ENCODE measurements at places on chromosomes 4 and X.

DNA sequence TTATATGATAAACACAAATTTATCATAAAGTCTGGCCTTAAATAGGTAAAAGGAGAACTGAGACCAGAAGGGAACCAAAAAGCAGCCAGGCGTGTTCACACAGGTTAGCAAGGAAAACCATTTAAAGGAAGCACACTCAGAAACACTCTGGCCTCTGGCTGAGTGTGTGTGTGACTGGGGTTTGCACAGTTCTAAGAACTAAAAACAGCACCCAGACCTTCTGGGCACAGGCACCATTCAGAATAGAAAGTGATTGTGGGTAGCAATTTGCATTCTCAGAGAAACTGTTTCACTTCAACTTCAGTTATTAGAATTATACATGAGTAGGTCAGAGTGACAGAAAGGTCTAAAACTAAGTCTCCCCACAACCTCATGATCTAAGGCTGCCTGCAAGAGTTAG, 10.0 kb downstream of the GPR82 start:
- no peaks in the 10 kb centered on the region for H3K27me3 ChIP-seq
- H3K36me3 ChIP-seq, result no peaks in the 10 kb centered on the region
- peaks cover 5% of the 10 kb centered on the region for H3K4me1 ChIP-seq
- no peak overlapping the region for H3K4me3 ChIP-seq
- no peak for DNase-seq
- no peak overlapping the region for H3K27ac ChIP-seq

GRCh38 chrX:69073241-69073640, 92.0 kb downstream of the PJA1 start:
- DNase-seq, result no peak
- no peaks in the 10 kb centered on the region for H3K27me3 ChIP-seq
- H3K36me3 ChIP-seq, result no peaks in the 10 kb centered on the region
- H3K27ac ChIP-seq, result no peak overlapping the region

- DNase-seq, result no peak
- no peaks in the 10 kb centered on the region for H3K4me1 ChIP-seq
- H3K27me3 ChIP-seq, result no peaks in the 10 kb centered on the region
- no peaks in the 10 kb centered on the region for H3K36me3 ChIP-seq
These were observed 31.5 kb downstream of the QDPR start for GRCh38 chr4:17480210-17480927.

DNA sequence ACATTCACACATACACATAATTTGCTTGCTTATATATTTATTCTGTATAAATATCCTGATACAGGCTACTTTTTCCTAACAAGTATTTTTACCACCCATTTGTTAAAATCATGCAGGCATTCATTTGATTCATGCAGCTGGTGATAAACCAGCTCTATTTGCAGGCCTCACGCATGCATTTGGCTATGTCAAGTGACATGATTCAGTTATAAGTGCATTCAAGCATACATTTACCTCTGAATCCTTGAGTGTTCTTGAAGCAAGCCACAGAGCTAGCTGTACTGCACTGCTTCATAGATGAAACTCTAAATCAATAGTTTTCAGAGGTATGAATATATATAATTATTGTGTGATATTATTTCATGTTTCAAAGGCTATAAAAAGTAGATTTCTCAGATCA, 544.0 kb upstream of the AGA start:
- H3K27me3 ChIP-seq, result no peaks in the 10 kb centered on the region
- H3K4me1 ChIP-seq, result no peaks in the 10 kb centered on the region
- H3K27ac ChIP-seq, result no peak overlapping the region

DNA sequence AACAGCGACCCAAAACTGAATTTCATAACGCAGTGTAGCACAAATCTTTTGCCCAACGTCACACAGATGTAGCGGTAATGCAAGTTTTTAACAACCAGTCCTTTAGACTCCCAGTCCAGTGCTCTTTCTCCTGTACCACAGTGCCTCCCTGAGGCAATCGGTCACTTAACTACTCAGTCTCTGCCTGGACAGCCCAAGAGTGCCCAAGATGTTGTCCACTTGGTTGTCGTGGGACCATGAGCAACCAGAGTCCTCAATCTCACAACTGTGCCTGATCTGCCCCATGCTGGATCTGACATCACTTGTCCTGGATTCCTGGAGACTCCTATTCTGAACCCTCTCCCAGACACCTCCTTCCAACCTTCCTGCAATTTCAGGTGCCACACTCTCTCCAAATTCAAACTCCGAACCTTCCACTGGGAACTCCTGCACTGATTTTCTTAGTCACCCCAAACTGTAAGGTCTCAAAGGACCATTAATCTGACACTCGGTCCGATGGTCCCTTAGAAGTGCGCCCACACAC, 702 bp downstream of the MMGT1 start:
- DNase-seq, result no peak
- H3K27ac ChIP-seq, result peak overlapping the region; percentile 79
- peaks cover 17% of the 10 kb centered on the region for H3K4me1 ChIP-seq

- no peak overlapping the region for H3K27ac ChIP-seq
- DNase-seq, result no peak
- H3K27me3 ChIP-seq, result no peaks in the 10 kb centered on the region
- no peaks in the 10 kb centered on the region for H3K4me1 ChIP-seq
- H3K4me3 ChIP-seq, result no peak overlapping the region
These were observed 163.6 kb upstream of the HS3ST1 start for GRCh38 chr4:11592276-11592675.

GRCh38 chrX:1455948-1456280, 3.2 kb upstream of the ASMTL start:
- DNase-seq, result no peak
- no peaks in the 10 kb centered on the region for H3K36me3 ChIP-seq
- no peak overlapping the region for H3K4me3 ChIP-seq

- no peaks in the 10 kb centered on the region for H3K4me1 ChIP-seq
- H3K27ac ChIP-seq, result no peak overlapping the region
- H3K27me3 ChIP-seq, result no peaks in the 10 kb centered on the region
- no peak overlapping the region for H3K4me3 ChIP-seq
- no peak for DNase-seq
These were observed 49.5 kb upstream of the CBR4 start for GRCh38 chr4:169059306-169060211.

- no peaks in the 10 kb centered on the region for H3K36me3 ChIP-seq
- DNase-seq, result no peak
- H3K4me1 ChIP-seq, result no peaks in the 10 kb centered on the region
These were observed 80.3 kb downstream of the PPEF2 start for GRCh38 chr4:75821966-75822365.

GRCh38 chr4:10535912-10536311, 78.7 kb upstream of the ZNF518B start:
- H3K27me3 ChIP-seq, result no peaks in the 10 kb centered on the region
- H3K4me1 ChIP-seq, result no peaks in the 10 kb centered on the region
- H3K27ac ChIP-seq, result no peak overlapping the region
- DNase-seq, result no peak
- H3K36me3 ChIP-seq, result no peaks in the 10 kb centered on the region

DNA sequence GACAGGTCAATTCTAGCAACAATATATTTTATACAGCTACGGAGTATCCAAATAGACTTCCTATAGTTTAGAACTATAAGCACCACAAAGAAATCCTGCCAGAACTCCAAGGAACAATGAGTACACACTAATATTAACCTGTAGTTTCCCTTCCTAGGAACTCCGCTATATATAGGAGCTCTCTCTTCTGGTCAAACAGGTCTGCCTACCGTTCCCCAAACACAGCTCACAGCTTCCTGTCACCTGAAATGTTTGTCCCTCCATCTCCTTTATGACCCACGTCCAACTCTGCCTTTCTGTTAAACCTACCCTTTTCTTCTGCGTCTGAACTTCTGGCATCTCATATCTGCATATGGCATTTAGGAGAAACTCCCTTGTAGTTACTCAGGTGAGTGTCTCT, 10.5 kb upstream of the GJB1 start:
- no peak overlapping the region for H3K27ac ChIP-seq
- H3K27me3 ChIP-seq, result peaks cover 6% of the 10 kb centered on the region
- DNase-seq, result no peak
- H3K36me3 ChIP-seq, result no peaks in the 10 kb centered on the region
- no peaks in the 10 kb centered on the region for H3K4me1 ChIP-seq

- H3K27me3 ChIP-seq, result no peaks in the 10 kb centered on the region
- no peak for DNase-seq
- H3K36me3 ChIP-seq, result no peaks in the 10 kb centered on the region
- H3K27ac ChIP-seq, result no peak overlapping the region
These were observed 40.0 kb downstream of the PWWP3B start for GRCh38 chrX:106208154-106208553.

DNA sequence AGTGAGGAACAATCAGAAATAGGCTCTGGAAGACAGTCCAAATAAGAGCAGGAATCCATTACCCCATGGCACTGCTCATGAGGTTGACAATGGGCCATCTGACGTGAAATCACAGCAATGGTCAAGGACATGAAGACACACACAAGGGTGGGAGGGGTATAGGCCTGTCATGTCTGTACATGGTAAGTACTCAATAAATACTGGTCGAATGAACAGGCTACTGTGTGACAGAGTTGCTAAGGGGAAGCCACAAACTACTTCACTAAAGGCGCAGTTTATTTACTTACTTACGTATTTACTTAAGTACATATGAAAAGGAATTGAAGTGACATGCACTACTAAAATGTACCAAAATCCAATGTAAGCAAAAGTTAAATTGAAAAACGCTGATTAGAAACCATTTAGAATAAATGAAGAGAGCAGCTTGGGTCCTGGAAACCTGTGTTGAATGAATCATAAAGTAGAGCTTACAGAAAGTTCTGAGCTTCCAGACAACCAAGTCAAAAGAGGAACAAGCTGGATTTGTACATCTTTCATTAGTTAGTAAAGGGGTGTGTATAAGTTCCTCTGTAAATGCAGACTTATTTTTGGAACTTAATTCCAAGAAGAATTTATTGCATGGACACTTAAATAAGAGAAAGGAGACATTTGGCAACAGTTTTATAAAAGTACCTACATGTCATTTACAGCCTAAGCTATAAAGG, 32.7 kb downstream of the ALPK1 start:
- H3K4me3 ChIP-seq, result no peak overlapping the region
- no peaks in the 10 kb centered on the region for H3K4me1 ChIP-seq
- H3K27me3 ChIP-seq, result no peaks in the 10 kb centered on the region
- H3K27ac ChIP-seq, result no peak overlapping the region
- no peak for DNase-seq
